ENCODE measurements at places on chromosomes 2 and 18. TPM values are rescaled to one million over a fixed set of nuclear protein-coding genes. Genes with fewer than 3 reads are reported as not detected.

The STPG4 gene
- total RNA-seq, result 0.20 TPM

The DBI gene
- 132 TPM for total RNA-seq

The MATN3 gene
- total RNA-seq, result 0.73 TPM

The SLC9A4 gene
- not detected for total RNA-seq

The PPP1R1C gene
- total RNA-seq, result not detected

The HJURP gene
- total RNA-seq, result 15.1 TPM

The TMEM163 gene
- total RNA-seq, result not detected

The SCN9A gene
- total RNA-seq, result 0.78 TPM

The EVX2 gene
- total RNA-seq, result not detected

The UGGT1 gene
- 60.3 TPM for total RNA-seq
